ENCODE measurements at places on chromosomes 7 and 10.

GRCh38 chr7:117148971-117149370 is 173.9 kb downstream of the WNT2 start:
- no peak overlapping the region for H3K4me3 ChIP-seq
- H3K36me3 ChIP-seq: peaks cover 32% of the 10 kb centered on the region
- no peak for ATAC-seq
- no peaks in the 10 kb centered on the region for H3K4me1 ChIP-seq
- no peak overlapping the region for H3K27ac ChIP-seq
- no peaks in the 10 kb centered on the region for H3K27me3 ChIP-seq

- H3K36me3 ChIP-seq: no peaks in the 10 kb centered on the region
- H3K27ac ChIP-seq: no peak overlapping the region
- peaks cover 29% of the 10 kb centered on the region for H3K4me1 ChIP-seq
- peaks cover 9% of the 10 kb centered on the region for H3K27me3 ChIP-seq
Observed at GRCh38 chr7:41938371-41938770, 235.5 kb upstream of the INHBA start.

- H3K4me1 ChIP-seq: no peaks in the 10 kb centered on the region
- H3K4me3 ChIP-seq: no peak overlapping the region
- ATAC-seq: no peak
- H3K27me3 ChIP-seq: peaks cover 13% of the 10 kb centered on the region
- no peak overlapping the region for H3K27ac ChIP-seq
Observed at GRCh38 chr10:111459967-111460366, 383.1 kb downstream of the ADRA2A start.

GRCh38 chr7:101299511-101300464 is 21.8 kb downstream of the IFT22 start:
- no peak overlapping the region for H3K4me3 ChIP-seq
- peaks cover 88% of the 10 kb centered on the region for H3K27me3 ChIP-seq
- no peaks in the 10 kb centered on the region for H3K4me1 ChIP-seq
- H3K27ac ChIP-seq: no peak overlapping the region

DNA sequence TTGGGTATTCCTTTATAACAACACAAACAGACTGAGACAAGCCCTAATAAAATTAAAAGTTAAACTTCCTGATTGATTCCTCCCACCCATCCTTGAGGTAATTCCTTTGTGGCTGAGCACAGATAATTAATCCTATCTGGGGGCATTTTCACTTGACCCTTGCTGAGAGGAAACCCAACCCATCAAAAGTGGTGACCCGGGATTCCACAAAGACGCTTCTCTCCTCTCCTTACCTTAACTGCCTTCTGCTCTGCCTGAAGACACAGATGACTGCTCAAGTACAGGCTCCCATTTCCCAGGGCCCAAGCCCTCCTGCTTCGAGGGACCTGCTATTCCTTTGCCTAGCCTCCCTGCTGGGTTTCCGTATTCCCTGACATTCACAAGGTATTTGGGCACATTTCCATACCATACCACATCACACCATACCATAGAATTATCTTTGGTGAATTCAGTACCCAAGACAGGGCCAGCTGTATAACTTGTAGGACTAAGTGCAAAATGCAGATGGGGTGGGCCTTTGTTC is 9.8 kb upstream of the MAPK8 start:
- H3K27ac ChIP-seq: no peak overlapping the region
- no peaks in the 10 kb centered on the region for H3K36me3 ChIP-seq
- H3K27me3 ChIP-seq: no peaks in the 10 kb centered on the region
- no peaks in the 10 kb centered on the region for H3K4me1 ChIP-seq
- no peak overlapping the region for H3K4me3 ChIP-seq

All from stimulated activated memory B cell treated with anti-CD40 and anti-IgM and Interleukin-4, amounts not matched to agents 10 μg/mL and 1 μg/mL and 100 μg/mL, for 72 hours (primary cell).